ENCODE measurements at places on chromosomes 11 and 22. TPM values are rescaled to one million over a fixed set of nuclear protein-coding genes. Genes with fewer than 3 reads are reported as not detected.

The KCNJ5 gene
- total RNA-seq: not detected

The NLRP10 gene
- not detected for total RNA-seq

The SNX32 gene
- not detected for total RNA-seq

The PUS3 gene
- 19.4 TPM for total RNA-seq

The RPS25 gene
- 2,075 TPM for total RNA-seq

The CARS1 gene
- total RNA-seq: 39.5 TPM

The CYB5R2 gene
- 24.7 TPM for total RNA-seq

The TTC28 gene
- total RNA-seq: 121 TPM

The MAPK8IP2 gene
- 1.7 TPM for total RNA-seq

The ELMOD1 gene
- total RNA-seq: not detected

The FTH1 gene
- 402 TPM for total RNA-seq

The PATE2 gene
- total RNA-seq: not detected

The CREB3L1 gene
- total RNA-seq: not detected

The GPR83 gene
- 0.21 TPM for total RNA-seq

The PRSS23 gene
- total RNA-seq: 93.0 TPM

The MFRP gene
- 0.26 TPM for total RNA-seq

The SLC22A9 gene
- not detected for total RNA-seq

The MPST gene
- total RNA-seq: 127 TPM

The KCNJ11 gene
- total RNA-seq: not detected

The SCGB1C1 gene
- total RNA-seq: not detected

The CALCB gene
- total RNA-seq: not detected

The PNPLA3 gene
- 0.58 TPM for total RNA-seq

The UCP3 gene
- total RNA-seq: not detected

The SLC43A3 gene
- 44.1 TPM for total RNA-seq

The OR8G1 gene
- total RNA-seq: not detected

The BTG4 gene
- not detected for total RNA-seq

The LSP1 gene
- total RNA-seq: 22.6 TPM

The OR52N4 gene
- total RNA-seq: not detected

The CLDN25 gene
- total RNA-seq: not detected

The SYT8 gene
- total RNA-seq: 2.0 TPM

The PRDM10 gene
- total RNA-seq: 7.7 TPM

The FAM227A gene
- total RNA-seq: 2.8 TPM

The HTR3A gene
- total RNA-seq: not detected

The GTSE1 gene
- total RNA-seq: 0.21 TPM
